ENCODE measurements at places on chromosomes 11 and 22.

- no peak for DNase-seq
Measured at GRCh38 chr11:22603933-22604332, 21.7 kb downstream of the FANCF start.

DNA sequence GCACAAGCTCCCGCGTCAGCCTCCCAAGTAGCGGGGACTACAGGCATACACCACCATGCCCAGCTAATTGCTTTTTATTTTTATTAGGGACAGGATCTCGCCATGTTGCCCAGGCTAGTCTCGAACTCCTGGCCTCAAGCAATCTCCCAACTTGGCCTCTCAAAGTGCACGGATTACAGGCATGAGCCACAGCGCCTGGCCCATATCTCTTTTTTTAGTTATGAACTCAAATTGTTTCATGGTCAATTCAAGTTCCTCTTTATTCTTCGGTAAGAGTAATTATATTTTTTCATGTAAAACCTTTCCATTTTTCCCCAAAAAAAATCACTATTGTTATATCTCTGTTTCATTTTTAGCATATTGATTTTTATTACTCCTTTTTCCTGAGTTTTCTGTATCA is 25.5 kb downstream of the FCHSD2 start:
- DNase-seq = no peak

DNA sequence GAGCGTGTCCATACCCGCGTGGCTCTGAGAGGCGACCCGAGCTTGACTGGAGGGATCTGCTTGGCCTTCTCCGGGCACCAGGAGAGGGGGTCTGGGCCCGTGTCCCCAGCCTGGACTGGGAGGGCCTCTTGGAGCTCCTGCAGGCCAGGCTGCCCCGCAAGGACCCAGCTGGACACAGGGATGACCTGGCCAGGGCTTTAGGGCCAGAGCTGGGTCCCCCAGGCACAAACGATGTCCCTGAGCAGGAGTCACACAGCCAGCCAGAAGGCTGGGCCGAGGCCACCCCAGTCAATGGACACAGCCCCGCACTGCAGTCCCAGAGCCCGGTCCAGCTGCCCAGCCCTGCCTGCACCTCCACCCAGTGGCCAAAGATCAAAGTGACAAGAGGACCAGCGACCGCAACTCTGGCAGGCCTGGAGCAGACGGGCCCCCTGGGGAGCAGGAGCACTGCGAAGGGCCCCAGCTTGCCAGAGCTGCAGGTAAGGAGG is 38.2 kb downstream of the TRIOBP start:
- peak; percentile 9 for DNase-seq

DNA sequence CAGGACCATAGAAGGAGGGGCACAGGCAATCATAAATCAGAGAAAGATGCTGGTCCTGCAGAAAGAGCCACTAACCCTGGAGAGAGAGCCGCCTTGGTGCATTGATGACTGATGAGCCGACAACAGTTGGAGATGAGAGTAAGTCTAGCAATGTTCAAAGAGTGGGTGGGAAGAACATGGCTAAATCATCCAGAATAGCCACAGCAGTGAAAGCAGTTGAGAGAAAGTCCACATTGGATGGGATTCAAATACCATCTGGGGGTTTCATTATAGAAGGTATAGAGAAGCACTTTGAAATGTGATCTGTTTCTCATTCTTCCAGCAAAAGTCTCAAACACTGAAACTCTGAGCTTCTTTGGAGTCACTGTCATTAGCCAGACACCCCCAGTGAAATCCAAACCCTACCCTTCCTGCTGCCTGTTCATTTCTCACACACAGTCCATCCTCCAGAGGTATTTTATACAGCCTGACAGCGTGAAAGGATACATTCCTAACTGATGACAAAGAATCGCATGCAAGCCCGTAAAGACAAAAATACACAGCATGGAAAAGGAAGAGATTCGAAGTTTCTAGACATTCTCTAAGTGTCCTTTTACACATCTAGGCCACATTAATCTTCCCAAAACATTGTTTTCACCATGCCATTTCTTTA is 303.1 kb upstream of the MPPED2 start:
- DNase-seq = no peak

- no peak for DNase-seq
Measured at GRCh38 chr11:66969584-66970225, 5.4 kb upstream of the C11orf86 start.
